Cardiac septum (tissue), 1 donor: ENCODE measurements at places on chromosomes 16 and 17. TPM values are rescaled to one million over a fixed set of nuclear protein-coding genes. Genes with fewer than 3 reads are reported as not detected.

GRCh38 chr16:55562936-55563335 lies 3.5 kb upstream of the CAPNS2 start:
- no peak for DNase-seq

The CD68 gene
- total RNA-seq, result 11.4 TPM

The CFAP52 gene
- total RNA-seq, result not detected

The TPSB2 gene
- 5.5 TPM for total RNA-seq

GRCh38 chr16:74052016-74052415 lies 244.6 kb upstream of the PSMD7 start:
- no peak for DNase-seq

GRCh38 chr16:86118467-86119307 lies 219.7 kb downstream of the IRF8 start:
- peak; percentile 63 for DNase-seq
